Activated T-helper 1 cell treated with anti-CD3 and anti-CD28 coated beads, Interleukin-2, amount 50 U/mL, for 16 hours (primary cell): ENCODE measurements at places on chromosomes 4 and X.
A peak's percentile ranks its signal among the peaks of the same experiment; 100 is the strongest.

GRCh38 chr4:2341911-2342652 is 76.4 kb downstream of the ZFYVE28 start:
- no peak for DNase-seq

- no peak for DNase-seq
Measured at GRCh38 chr4:169283114-169283509, 12.4 kb upstream of the SH3RF1 start.

GRCh38 chrX:33188286-33188685 is 23.1 kb downstream of the DMD start:
- no peak for DNase-seq

- DNase-seq = no peak
Measured at GRCh38 chr4:20622701-20623100, 77.6 kb upstream of the PACRGL start.

DNA sequence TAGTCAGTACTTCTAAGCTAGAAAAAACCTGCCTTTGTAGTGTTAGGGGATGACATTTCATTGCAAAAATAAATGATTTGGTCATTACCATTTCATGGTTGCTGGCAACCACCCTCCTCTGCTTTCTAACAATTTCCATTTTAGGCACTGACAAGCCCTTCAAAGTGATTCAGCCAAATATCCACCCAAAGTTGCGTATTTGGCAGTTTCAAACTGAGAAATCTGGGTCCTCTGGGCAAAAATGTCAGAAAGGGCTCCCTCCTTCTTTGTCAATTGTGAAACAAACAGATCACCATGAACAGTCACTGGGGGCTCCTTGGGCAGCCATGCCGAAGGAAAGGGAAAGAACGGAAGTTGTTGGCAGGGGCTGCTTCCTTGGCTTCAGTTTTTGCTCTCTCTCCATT is 33.0 kb downstream of the PLAC1 start:
- DNase-seq = no peak

DNA sequence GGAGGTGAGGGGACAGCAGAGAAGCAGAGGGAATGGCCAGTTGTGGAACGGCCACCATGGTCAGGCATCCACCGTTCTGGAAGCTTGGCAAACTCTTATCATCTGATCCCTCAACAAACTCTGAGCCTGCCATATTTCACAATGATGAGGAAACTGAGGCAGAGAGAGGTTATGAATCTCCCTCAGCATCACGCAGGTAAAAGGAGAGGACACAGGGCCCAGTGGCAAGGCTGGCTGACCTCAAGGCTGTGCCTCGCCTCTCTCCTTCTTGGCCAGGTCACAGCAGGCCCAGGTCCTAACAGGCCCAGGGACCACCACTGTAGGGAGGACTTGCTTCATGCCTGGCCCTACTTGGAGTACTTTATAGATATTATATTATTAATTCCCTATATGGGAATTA is 242.8 kb downstream of the EVC2 start:
- no peak for DNase-seq

DNA sequence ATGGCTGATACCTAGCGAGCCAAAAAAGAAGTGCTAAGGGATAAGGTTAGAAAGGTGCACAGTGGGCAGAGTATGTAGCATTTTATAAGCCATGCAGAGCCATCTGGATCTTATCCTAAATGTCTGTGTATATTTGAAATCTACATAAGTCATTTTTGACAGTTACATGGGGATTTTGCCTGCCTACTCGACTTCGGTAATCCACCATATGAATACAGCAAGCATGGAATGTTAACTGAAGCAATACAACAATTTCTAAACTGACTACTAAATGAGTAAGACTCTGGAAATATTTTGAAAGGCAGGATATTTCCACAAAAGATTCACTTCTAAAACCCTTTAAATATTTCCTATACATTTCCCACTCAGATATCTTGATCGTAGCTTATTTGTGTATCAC is 122.5 kb downstream of the KCNIP4 start:
- DNase-seq = no peak

DNA sequence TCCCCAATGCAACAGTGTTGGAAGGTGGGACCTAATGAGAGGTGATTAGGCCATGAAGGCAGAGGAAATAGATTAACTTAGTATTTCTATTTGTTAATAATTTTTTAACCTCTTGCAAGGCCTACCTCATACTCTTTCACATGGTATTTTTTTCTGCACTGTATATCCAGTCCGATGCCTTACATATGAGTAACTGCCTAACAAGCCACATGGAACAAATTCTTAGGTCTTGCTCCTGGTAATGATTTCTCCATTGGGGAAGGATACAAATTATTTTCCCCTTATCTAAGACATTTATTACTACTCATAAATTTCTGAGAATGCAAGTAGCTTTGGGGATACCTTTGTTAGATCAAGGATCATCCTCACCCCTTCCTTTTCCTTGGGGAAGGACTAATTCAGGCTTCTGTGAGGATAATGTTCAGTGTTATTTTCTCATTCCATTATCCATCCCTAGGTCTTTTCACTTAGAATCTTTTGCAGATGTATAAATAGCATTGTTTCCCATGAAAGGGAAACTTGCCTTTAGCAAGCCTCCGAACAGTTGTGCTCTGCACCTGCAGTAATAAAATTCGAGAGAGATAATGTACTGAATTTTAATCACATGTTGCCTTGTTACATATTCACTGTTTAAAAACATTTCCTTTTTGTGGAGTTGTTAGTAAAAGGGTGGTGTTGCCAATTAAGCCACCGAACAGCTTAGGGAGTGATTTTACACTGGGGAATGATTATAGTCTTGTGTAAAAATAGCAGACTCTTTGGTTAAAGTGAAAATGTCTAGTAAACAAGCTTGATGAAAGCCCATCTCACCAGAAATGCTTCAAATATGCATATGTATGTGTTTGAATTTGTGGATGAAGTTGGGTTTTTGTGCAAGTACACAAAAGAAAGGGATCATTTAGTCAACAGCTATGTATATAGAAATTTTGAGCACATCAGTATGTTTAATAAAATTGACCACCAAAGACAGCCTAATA is 89.9 kb downstream of the CFAP299 start:
- no peak for DNase-seq

DNA sequence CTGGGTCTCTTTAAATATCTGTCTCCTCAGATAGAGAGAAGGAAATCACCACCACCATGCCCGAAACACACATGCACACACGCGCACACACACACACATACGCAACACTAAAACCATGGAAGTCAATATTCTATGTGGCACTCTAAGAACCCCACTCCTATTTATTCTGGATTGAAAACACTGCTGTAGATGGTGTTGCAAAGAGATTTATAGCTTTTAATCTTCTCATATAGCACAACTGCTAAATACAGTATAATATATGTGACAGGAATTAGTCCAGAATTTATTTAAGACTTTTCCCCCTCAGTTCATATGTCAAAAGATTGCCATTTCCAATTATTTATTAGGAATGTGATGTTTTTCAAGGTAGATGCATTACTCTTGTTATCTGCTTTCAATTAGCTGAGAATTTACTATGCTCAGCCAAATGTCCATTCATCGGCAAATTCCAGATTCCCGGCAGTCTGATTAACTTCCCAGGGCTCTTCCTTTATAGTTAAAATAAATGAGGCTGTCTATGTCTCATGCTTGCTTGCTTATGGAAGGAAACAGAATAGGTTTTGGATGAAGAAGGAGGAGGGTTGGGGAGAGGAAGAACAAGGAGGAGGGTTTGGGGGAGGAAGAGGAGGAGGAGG is 115.4 kb upstream of the NDP start:
- DNase-seq = no peak

- no peak for DNase-seq
Measured at GRCh38 chrX:86047174-86047935, at the start of gene CHM. Gene CHM, minus strand, starts transcription at chrX:86047558. Its CDS starts 26 bp downstream, at chrX:86047532.

- no peak for DNase-seq
Measured at GRCh38 chr4:111266937-111267336, 644.1 kb upstream of the PITX2 start.

- no peak for DNase-seq
Measured at GRCh38 chr4:123418351-123418931, 21.8 kb downstream of the SPRY1 start.

DNA sequence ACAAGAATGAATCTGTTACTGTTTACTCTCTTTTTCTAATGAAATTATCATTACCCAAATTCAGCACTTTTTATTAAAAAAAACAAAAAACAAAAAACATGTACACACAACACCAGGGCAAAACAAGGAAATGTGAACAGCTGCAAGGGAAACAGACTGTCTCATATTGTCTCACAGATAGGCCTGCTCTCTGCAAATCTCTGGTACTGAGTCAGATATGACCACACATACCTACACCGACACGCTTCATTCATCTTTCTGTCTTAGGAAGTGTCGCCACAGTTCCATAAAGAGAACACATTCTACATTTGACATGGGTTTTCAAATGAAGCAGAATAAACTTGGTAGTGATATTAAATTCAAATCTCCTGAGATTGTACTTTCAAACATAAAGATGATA is 92.2 kb upstream of the GPR34 start:
- DNase-seq = no peak

- DNase-seq = no peak
Measured at GRCh38 chrX:118652717-118653116, 74.7 kb upstream of the IL13RA1 start.

DNA sequence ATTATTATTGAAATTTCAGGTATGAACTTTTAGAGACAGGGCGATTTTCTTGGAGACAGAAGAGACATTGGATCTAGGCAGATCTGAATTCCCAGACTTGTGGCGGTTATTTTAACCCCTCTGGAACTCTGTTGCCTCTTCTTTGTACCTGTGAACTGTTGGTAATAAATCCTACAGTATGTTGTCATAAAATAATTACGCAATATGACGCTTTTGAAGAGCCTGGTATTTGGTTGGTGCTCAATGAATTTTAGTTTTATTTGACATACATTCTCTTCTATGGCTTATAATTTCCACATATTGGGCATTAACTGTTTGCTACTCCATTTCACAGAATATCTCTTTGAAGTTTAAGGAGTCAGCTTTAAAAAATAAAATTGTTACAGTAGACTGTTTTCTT is 1496.1 kb upstream of the IGFBP7 start:
- DNase-seq = no peak

GRCh38 chr4:7473081-7473480 is 38.4 kb upstream of the PSAPL1 start:
- DNase-seq = no peak

DNA sequence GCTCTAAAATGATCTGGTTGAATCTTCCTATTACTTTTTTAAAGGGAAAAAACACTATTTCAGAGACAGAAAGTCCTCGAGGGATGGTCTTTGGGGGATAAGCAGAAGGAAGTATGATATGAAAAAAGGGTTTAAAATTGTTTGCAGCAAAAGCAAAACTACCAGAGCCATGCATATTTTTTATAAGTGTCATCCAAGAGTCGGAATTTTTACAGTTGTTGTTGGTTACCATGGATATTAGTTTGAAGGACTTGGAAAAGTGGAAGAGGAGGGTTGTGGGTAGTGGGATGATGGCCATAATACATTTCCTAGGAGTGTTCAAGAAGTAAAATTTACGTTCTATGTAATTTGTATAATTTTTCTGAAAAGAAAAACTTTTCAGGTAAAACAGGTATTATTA is 134.4 kb downstream of the PCDH7 start:
- DNase-seq = no peak

- DNase-seq = no peak
Measured at GRCh38 chr4:8393593-8394038, 46.9 kb downstream of the ACOX3 start.

DNA sequence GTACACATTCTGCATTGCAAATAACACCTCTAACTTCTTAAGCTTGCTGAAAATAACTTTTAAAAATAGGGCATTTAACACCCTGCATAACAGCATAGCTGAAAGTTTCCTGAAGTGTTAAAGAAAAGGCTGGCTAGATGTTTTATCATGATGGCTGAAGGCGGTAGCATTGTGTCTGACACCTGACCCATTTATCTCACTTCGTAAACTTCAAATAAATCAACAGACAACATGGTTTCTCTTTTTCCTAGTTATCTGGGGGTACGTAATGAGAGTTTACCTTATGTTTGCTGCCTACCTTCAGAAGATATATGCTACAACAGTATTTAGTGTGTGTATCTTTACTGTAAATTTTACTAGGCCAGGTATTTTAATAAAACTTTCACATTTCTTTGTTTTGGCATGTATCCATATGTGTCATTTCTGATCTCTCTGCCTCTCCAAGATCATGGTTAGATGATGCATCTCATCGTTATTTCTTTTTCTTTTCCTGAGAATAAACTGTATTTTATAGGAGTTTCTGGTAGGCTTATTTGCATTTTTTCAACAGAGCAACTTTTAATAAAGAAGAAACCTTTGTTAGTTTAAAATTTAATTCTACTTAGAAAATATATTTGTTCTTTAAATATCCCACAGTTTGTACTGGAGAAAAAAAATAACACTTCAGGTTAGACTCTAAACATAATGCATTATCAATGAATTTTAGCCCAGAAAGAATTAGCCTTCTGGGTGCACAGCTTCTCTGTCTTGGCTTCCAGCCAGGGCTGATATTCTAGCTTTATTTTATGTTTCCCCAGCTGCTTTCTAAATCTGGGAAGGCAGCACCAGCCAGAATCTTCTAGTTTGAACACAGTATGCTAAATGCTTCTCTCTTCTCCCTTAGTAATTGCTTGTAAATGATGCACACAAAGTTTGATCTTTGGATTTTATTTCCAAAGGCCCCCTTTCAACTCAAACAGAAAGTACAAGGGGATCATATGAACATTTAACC is 2.9 kb downstream of the NDST4 start:
- no peak for DNase-seq

DNA sequence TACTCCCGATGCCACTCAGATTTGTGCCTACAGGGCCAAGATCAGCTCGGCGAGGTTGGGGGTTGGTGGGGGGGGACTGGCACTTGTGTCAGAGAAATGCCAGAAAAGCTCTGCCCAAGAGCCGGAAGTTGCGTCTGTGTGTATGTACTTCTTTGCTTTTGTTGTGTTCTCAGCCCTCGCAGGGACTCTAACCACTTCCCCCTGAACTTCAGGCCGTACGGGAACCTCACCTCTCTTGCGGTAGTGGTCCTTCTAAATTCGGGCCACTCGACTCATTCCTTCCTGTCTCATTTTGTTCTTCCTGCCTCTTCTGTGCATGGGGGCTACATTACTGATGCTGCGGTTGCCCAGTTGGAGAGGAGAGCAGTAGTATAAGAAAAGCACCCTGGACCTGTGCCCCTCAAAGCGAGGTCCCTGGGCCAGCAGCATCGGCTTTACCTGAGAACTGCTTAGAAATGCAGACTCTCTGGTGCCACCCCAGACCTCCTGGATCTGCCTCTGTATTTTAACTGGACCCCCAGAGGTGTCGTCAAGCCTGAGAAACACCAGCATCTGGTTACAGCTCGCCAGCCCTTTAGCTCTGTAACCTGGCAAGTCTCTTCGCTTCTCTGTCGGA is 146.3 kb upstream of the RPS6KA3 start:
- peak; percentile 16 for DNase-seq

GRCh38 chrX:47658301-47658683 is 688 bp downstream of the UXT start:
- no peak for DNase-seq

DNA sequence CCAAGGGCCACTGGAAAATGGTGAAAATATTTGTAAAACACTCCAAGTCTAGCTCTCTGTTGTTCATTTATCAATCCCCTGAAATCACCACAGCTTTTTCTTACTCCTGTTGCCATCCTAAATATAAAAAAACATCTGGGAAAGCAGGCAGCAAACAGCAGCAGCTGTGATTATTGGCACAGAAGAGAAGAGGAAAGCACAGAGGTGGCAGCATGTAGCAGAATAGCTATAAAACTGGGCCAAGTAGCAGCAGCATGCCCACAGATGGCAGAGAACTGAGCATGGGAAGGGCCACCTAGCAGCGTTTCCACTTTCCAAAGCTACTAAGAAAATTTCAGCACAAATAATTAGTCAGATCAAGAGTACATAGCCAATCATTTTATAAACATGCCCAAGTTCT is 307.2 kb downstream of the SLC7A11 start:
- DNase-seq = no peak

- no peak for DNase-seq
Measured at GRCh38 chr4:14837860-14838259, 164.4 kb upstream of the CPEB2 start.
